Dermis blood vessel endothelial cell (primary cell): ENCODE measurements at places on chromosomes 3 and 15. TPM values are rescaled to one million over a fixed set of nuclear protein-coding genes. Genes with fewer than 3 reads are reported as not detected.

DNA sequence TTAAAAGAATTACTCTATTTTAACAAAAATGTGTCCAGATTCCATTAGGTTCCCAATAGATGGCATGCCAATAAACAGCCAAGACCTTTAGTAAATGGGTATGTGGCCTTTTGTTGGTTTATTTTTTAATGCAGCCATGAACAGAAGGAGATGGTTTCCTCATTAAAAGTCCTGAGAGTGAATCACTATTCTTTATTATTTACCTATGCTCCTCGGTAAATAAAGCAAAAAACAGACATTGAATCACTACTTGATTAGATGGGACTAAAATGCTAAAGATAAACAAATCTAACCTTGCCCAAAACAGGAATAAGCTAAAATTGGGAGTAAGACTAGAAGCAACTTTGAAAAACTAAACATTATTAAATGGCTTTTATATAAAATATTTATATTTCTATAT, 94.2 kb downstream of the TNIK start:
- no peak for DNase-seq

- no peak for DNase-seq
Measured at GRCh38 chr3:123698813-123699212, 114.0 kb upstream of the HACD2 start.

DNA sequence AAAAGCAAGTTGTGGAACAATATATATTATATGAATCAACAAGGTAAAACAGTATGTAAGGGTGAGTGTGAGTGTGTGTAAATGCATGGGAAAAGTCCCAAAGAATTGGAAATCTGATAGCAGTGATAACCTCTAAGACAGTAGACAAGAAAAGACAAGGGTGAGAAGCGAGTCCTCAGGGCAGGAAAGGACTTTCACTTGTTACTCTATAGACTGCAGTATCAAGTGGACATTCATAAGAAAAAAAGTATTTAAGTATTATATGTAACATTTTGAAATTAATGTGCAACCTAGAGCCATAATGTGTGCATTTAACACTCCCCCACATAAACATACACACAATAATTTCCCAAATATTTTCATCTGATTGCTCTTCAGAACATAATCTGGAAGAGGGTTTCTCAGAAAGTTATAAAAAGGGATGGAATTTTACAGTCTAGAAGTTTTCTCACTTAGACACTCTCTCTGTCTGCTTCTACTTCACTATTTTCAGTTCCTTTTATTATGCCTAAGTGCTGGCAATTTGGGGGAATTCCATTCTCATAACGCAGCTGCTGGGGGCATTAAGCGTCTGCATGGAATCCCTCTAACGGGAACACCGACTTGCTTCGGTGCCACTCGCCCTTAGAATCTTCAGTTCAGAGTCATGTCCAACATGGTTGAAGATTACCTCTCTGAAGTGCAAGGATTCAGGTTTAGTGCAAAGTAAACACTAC, 50.0 kb upstream of the CDIN1 start:
- DNase-seq, result no peak

Gene CLDN11
- total RNA-seq, result 103 and 515 TPM in 2 replicates

Gene EPHA3
- total RNA-seq, result 0.14 TPM in 1 of 2 replicates, not detected in the other

Gene ARL8B
- total RNA-seq, result 48.2 and 63.5 TPM in 2 replicates
